RWPE1 (cell line): ENCODE measurements at places on chromosomes 5 and 9.

GRCh38 chr5:152092580-152092979 is 167.9 kb upstream of the GLRA1 start:
- no peak for DNase-seq

DNA sequence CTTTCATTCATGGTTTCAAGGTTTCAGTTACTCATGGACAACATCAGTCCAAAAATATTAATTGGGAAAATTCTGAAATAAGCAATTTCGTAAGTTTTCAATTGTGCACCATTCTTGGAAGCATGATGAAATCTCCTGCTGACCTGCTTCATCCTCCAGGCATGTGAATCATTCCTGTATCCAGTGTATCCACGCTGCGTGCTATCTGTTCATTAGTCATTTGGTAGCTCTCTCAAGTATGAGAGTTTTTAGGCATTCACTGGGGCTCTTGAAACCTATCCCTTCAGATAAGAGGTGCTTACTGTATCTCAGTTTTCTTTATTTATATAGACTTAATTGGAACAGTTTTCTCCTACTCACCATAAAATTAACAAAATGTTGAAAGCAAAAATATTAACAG is 293.0 kb downstream of the CDH12 start:
- peak; percentile 76 for DNase-seq

GRCh38 chr9:28758341-28758740 is 1185.1 kb upstream of the C9orf72 start:
- DNase-seq: no peak

- DNase-seq: no peak
Observed at GRCh38 chr5:177124486-177124991, 9.0 kb upstream of the NSD1 start.

GRCh38 chr9:127660886-127661741 is 45.7 kb upstream of the CFAP157 start:
- no peak for DNase-seq

GRCh38 chr5:149002053-149002452 is 60.8 kb downstream of the SH3TC2 start:
- peak; percentile 86 for DNase-seq

GRCh38 chr5:17190242-17190778 is 27.1 kb upstream of the BASP1 start:
- peak; percentile 46 for DNase-seq

DNA sequence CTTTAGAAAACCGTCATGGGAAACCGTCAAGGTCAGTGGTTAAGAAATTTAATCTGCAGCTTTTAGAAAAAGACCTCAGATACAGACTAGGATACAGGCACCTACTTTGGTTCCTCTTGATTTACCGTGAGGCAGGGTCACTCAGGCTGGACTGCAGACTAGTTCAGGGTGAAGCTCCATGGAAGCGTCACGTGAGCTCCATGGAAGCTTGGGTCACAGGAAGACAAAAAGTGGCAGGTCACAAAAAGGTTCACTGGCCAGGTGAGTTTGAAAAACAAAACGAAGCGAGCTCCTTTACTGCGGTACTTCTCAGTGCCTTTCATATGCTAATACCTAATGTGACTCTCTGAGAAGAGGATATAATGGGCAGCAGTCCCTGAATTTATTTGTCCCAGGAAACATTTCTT is 43.0 kb downstream of the PRRC2B start:
- no peak for DNase-seq

DNA sequence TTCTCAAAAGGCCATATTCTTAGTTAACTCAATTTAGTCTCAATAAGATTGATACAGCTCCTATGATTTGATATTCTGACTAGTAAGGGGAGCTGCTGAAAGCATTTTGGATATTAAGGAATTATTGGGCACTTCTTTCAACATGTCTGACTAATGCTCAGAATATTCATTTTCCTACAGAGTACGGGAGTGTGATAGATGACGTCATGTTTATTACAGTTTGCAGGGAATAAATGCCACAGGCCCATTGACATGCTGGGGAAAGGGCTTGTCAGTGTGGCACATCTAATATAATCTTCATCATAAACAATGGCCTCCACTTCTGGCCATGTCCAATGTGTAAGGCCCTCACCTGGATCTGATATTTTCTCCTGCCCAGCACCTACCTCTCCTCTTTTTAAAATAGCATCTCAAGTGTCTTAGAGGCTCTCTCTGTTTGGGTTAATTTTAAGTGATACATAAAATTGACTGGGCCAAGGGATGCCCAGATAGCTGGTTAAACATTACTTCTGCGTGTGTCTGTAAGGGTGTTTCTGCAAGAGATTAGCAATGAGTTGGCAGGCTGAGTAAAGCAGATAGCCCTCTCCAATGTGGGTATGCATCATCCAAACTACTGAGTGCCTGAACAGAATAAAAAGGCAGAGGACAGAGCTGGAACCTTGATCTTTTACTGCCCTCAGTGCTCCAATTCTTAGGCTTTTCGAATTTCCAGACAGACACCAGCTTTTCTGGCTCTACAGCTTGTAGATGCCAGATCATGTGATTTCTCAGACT is 99.3 kb downstream of the SLC24A2 start:
- peak; percentile 36 for DNase-seq

DNA sequence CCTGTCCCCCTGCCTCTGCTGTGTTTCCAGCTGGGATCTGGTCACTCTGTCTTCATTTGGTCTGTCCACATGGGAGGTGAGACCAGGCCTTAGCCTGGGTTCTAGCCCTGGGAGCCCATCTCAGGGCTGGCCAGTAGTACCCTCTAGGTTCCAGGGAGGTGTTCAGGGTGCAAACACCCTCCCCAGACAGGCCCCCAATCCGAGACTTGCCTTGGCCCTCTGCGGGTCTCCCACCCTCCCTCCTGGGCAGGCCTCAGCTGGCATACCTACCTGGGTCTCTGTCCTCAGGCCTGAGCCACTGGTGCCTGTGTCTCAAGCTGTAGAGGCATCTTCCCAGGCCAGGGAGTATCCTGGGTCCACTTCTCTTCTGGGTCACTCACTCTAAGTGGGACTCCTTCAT is 925 bp upstream of the SAPCD2 start:
- DNase-seq: no peak

DNA sequence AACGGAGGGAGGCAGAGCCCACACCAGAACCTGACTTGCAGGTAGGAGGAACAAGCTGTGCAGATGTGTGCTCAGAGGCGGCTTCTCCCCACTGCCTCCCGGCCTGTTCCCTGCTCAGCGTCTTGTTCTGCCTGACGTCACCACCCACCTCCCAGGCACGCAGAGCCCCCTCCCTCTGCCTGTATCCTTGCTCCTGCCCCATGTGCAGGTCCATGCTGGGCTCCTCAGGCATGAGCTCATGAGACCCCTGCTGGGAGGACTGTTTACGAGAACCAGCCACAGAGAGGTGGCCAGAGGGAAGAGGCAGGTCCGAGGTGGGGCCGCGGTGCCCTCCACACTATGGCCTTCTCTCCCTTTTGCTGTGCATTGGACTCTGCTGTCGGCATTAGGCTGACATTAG is 45.5 kb downstream of the SLC6A3 start:
- DNase-seq: no peak

DNA sequence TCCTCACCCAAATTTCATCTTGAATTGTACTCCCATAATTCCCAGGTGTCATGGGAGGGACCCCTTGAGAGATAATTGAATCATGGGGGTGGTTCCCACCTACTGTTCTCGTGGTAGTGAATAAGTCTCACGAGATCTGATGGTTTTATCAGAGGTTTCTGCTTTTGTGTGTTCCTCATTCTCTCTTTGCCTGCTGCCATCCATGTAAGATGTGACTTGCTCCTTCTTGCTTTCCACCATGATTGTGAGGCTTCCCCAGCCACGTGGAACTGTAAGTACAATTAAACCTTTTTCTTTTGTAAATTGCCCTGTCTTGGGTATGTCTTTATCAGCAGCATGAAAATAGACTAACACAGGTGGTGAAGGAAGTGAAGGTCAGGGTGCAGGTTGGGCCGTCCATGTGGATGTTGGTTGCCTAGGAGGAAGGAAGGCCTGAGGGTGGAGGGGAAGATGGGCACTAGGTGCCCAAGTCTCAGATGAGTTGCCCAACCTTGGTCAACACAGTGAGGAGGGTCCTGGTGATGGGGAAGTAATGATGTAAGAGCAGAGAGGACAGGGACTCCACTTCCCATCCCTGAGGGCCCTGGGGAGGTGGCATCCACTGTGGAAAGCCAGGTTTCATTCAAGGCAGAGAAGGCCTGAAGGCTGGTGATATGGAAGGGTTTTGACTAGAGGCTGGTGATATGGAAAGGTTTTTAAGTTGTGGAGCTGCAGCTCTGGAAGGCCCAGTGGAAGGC is 92.6 kb downstream of the HSPA4 start:
- no peak for DNase-seq

- DNase-seq: no peak
Observed at GRCh38 chr9:106697390-106697749, 165.6 kb upstream of the ZNF462 start.

- no peak for DNase-seq
Observed at GRCh38 chr9:115437418-115437817, 319.5 kb upstream of the TNC start.

GRCh38 chr5:176866707-176867310 is 32.3 kb downstream of the HK3 start:
- no peak for DNase-seq

DNA sequence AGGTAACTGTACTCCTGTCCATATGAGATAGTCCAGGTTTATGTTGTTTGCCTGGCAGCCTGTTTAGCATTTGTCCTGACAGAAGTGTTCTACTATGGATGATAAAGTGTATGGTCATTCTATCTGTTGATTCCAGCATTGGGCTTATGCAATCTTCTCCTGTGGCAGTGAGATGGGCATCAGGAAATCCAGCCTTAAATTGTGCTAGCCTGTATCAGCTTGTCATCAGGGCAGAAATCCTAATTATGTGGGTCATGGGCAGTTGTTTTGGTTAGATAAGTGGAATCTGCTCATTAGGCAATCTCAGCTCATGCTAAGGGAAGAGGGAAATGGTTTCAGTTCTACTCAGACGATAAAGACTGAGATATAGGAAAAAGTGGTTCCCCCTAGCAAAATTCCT is 247.4 kb upstream of the CHD1 start:
- DNase-seq: no peak

DNA sequence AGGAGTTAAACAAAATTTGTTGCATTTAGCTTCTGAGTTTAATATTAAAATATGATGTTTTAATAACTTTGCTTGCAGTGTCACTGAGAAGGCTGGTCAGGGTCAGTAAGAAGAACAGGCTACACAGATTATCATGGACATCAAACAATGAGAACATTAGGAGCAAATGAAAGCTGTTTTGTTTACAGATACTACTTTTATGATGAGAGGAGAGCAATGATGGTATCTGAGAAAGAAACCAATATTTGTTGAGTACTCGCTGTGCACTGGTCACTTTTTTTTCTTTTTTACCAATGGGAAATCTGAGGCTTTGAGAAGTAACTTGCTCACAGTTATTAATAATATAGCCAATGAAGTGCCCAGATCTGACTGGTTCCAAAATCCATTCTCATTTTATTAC is 109.6 kb downstream of the INVS start:
- no peak for DNase-seq

- no peak for DNase-seq
Observed at GRCh38 chr5:157590478-157590877, 14.9 kb upstream of the ADAM19 start.

GRCh38 chr9:107049046-107049802 is 186.3 kb downstream of the ZNF462 start:
- no peak for DNase-seq

GRCh38 chr5:65818592-65818991 is 96.6 kb downstream of the NLN start:
- DNase-seq: no peak

DNA sequence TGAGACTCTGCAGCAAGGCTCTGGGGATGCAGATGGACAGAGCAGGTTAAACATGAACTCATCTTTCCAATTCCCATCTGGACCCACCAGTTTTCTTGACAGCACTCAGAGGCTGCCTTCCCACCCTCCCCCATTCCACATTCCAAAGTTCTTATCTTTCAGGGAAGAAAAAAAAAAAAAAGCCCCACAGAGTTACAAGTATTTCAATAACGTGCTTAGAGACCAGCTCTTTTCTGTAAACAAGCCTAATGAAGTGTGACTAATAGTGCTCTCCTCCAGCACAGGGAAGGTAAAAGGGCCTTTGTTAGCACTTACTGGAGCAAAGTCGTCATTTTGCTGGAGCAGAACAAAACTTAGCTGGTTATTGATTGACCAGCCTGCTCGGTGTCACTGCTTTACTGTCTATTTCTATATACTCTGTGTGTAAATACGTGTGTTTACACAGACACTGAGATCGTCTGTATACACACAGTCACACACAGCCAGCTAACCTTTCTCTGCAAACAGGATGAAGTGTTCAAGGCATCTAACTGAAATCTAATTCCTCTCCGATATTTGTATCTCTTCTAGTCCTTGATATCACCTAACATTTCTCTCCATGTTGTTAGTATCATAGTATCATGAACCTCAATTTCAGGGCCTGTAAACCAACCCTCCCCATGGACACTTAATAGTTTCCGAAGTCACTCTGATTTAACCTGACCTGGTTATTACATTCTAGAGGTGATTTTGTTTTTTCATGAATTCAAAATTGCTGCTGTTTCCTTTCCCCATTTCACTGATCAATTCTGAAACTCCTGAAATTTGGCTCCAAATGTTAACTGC is 84.9 kb downstream of the ZNF608 start:
- DNase-seq: peak; percentile 68

GRCh38 chr9:30197954-30198353 is 2186.5 kb upstream of the ACO1 start:
- no peak for DNase-seq

DNA sequence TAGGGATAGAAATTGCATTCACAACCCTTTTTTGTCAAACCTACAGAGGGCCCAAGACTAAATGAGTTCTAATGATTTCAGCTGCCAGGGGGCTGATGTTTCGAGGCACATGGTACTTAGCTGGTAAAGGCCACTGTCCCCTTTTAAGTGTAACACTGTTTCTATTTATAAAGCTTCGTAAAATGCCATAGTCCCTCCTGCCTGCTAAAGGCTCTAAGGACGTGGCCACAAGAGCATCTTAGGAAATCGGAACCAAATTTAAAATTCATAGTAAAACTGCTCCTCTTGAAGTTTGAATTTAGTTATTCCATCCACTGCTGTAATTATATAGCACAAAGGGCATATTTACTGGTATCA is 170.3 kb upstream of the WWC1 start:
- no peak for DNase-seq

- DNase-seq: no peak
Observed at GRCh38 chr9:129150122-129150521, 27.9 kb downstream of the IER5L start.

- DNase-seq: no peak
Observed at GRCh38 chr5:96961053-96961452, 25.2 kb downstream of the LNPEP start.
